Naive thymus-derived CD4-positive, alpha-beta T cell (primary cell): ENCODE measurements at places on chromosomes 16 and 17.

DNA sequence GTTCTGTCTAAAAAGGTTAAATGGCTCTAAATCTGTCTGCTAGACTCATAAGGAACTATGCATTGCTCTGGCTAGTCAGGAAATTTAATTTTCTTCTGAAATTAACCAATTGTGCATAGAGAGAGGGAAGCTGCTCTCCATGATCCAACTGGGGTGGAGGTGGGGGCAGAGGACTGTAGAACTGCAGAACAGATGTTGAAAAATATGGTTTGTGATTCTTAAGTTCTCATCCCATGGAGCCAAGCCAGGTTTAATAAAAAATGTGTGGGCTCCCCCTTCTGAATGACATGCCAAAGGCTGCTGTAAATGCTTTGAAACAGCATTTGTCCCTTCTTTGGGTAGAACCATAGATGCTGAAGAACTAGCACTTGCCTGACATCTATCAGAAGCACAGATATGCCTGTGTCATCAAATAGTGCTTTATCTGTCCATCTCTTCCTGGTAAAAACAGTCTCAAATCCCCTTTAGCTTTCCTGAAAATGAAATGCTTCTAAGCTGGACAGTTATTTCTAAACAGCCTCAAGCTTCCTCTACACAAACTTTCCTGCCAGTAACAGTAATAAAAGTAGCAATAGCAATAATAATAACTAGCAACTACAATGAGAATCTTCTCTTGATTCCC, 221.4 kb downstream of the CDH8 start:
- DNase-seq = no peak

- peak; percentile 19 for DNase-seq
Measured at GRCh38 chr16:16025214-16025968, 76.0 kb downstream of the ABCC1 start.

GRCh38 chr17:64533784-64534183, 27.0 kb downstream of the CEP95 start:
- no peak for DNase-seq

- no peak for DNase-seq
Measured at GRCh38 chr16:46591257-46591656, 29.9 kb downstream of the SHCBP1 start.
